ENCODE measurements at places on chromosomes 7 and 10. TPM values are rescaled to one million over a fixed set of nuclear protein-coding genes. Genes with fewer than 3 reads are reported as not detected.

DNA sequence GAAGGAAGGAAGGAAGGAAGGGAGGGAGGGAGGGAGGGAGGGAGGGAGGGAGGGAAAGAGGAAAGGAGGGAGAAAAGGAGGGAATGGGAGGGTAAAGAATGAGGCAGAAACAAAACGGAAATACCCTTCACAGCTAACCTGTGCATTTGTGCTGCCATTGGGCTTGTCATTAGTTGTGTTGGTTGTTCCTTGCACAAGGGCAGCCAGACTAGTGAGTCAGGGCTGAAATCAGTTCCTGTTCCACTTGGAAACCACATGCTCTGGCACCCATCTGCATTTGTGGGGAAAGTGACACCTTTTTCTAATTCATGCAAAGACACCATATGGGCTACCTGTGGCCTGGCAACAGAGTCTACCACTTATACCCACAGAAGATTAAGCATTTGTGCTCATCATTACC lies 1004.0 kb upstream of the C7orf33 start:
- no peak for DNase-seq

GRCh38 chr10:84308481-84309304 lies 19.7 kb upstream of the CCSER2 start:
- DNase-seq, result peak; percentile 16

DNA sequence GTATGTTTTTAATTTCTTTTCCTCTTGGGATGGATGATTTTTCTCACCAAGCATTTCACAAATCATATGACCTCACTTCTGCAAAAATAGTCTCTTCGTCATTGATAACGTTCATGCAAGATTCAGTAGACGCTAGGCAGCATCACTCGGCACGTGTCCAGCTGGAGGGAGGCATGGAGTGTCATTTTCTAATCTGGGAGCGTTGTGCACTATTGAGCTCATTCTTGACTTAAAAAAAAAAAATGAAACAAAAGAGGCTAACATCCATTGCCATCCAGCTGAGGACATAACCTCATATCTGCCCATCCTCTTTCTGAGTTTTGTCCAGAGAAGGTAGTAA lies 56.2 kb downstream of the COL17A1 start:
- DNase-seq, result peak; percentile 20

GRCh38 chr10:76257816-76258215 lies 826.4 kb downstream of the LRMDA start:
- DNase-seq, result no peak

DNA sequence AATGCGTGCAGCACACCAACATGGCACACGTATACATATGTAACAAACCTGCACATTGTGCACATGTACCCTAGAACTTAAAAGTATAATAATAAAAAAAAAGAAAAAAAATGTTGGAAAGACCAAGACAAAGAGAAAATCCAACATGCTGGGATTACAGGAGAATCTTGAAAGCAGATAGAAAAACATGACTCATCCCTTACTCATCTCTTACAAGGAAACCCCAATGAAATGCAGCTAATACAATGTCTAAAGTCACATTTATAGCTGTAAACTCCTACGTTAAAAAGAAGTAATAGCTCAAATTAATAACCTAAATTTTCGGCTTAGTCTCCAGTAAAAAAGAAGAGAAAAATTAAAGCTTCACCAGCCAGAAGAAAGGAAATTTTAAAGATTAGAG lies 47.5 kb upstream of the DGKB start:
- no peak for DNase-seq

DNA sequence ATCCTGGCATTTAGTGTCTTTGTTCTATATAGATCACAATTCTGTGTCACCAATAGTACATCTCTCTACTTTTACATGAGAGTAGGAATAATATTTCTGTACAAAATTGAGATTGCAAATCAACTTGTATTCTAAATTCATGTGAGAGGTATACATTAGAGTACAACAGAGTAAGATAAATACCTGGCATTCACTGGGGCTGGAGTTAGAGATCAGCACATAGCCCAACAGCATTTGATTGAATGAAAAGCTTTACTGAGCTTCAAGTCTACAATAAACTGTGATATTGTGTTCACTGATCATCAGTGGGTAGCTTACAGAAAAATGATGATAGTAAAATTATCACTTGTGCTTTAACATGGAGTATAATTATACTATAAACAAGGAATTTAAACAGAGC lies 1114.7 kb downstream of the REEP3 start:
- DNase-seq, result no peak

GRCh38 chr10:103781329-103782061 lies 73.9 kb downstream of the SH3PXD2A start:
- no peak for DNase-seq

- no peak for DNase-seq
Observed at GRCh38 chr7:17153536-17153935, 144.9 kb upstream of the AHR start.

GRCh38 chr7:134546955-134547354 lies 2.0 kb upstream of the AKR1B15 start:
- DNase-seq, result no peak

GRCh38 chr7:115319541-115319940 lies 397.6 kb downstream of the MDFIC start:
- DNase-seq, result no peak

GRCh38 chr7:97971990-97972943 lies 17.7 kb downstream of the OCM2 start:
- DNase-seq, result peak; percentile 47

DNA sequence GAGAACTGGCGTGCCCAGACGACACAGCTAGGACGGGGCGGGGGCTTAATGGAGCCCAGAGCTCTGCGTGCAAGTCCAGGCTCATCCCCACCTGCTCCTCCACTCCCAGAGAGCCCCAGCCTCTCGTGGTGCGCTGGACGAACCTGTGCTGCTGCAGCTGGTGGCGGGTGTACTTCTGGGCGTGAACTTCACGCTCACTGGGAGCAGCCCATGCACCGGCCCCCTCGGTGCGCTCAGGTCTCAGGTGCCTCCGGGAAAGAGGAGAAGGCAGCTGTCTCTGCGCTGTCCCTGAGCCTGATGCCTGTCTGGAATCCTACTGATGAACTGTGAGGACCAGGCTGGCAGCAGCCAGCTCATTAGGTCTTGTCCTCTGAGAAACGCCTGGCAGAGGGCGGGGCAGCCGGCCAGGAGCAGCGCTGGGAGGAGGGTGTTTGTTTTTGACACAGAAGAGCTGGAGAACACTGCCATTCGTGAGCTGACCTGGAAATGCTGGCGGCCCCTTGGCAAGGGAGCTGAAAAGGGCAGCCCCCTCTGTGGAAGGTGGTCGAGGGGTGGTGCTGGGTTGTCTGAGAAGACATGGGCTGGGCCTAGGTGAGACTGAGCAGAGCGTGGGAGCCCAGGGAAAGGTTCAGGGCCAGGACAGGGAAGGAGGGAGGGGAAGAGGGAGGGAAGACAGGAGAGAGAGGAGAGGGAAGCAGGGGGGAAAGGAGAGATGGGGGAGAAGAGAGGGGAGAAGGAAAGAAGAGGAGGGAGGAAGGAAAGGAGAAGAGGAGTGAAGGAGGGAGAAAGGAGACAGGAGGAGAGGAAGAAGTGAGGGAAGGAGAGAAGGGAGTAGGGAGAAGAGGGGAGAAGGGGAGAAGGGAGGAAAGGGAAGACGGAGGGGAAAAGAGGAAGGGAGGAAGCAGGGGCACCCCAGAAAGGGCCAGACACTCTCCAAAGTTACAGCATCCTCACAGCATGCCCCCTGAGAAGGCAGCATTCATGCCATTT lies 53.5 kb upstream of the TNS3 start:
- DNase-seq, result no peak

DNA sequence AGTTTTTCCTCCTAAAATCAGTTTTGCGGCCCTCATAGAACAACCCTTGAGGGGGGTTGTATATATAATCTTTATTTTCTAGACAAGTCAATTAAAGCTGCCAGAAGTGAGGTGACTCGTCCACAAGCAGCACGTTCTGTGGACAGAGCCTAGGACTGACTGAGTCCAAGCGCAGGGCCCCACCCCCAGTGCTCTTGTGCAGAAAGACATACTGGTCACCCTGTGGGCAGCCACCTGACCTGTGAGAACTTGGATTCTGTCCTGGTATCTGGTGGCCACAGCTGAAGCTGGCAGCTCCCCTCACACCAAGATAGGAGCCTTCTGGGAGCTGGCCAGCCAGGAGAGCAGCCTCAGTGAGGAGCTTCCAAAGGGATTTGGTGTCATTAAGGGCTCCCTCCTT lies 89.3 kb downstream of the GRK5 start:
- DNase-seq, result no peak

GRCh38 chr10:66505003-66505657 lies 420.7 kb upstream of the LRRTM3 start:
- DNase-seq, result no peak

Gene HELLS
- 40.2 TPM for polyA plus RNA-seq

Gene MAGI2
- 7.3 TPM for polyA plus RNA-seq

Gene ACTL6B
- polyA plus RNA-seq, result not detected

Gene AASS
- 79.9 TPM for polyA plus RNA-seq

Gene ITPRIP
- 17.8 TPM for polyA plus RNA-seq

Gene TCF7L2
- polyA plus RNA-seq, result 38.8 TPM

Gene TPST1
- 47.0 TPM for polyA plus RNA-seq

Gene GLRX3
- 98.1 TPM for polyA plus RNA-seq

Gene GIMAP2
- 24.6 TPM for polyA plus RNA-seq

Gene FAM204A
- polyA plus RNA-seq, result 62.9 TPM

Gene KLHL7
- polyA plus RNA-seq, result 38.4 TPM
